ENCODE measurements at places on chromosomes 16 and 17.

DNA sequence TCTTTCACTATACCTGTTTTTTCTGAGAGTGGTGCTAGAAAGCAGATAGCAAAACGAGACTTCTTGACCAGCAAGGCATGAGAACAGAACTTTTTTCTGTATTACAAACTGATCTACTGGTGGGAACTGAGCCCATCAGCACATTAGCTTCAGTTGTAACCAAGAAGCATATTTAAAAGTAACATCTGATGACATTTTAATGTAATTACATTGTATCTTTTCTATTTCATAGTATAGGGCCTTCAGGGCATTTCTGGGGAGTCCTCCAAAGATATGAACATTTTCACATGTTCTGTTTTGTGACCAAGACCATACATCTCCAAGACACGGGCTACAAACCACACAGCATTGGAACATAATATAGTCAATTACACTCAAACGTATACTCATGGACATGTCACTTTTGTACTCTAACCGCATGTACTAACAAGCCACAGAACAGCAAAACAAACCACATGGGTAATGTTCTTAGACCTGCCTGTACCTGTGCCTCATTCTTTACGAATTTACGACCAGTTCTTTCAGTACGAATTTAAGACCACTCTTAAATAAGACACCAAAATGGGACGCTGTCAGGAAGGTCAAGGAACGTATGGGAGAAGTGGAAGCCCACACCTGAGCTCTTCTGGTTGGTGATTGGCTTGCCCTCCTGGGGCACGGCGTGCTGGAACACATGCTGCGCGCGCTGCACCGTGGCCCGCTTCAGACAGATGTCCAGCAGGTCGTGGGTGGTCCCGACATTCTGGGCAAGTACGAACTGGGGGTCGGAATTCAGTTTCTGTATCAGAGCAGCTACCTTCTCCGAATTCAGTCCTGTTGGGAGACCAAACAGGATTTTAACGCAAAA is 825 bp downstream of the BLMH start:
- DNase-seq, result no peak

DNA sequence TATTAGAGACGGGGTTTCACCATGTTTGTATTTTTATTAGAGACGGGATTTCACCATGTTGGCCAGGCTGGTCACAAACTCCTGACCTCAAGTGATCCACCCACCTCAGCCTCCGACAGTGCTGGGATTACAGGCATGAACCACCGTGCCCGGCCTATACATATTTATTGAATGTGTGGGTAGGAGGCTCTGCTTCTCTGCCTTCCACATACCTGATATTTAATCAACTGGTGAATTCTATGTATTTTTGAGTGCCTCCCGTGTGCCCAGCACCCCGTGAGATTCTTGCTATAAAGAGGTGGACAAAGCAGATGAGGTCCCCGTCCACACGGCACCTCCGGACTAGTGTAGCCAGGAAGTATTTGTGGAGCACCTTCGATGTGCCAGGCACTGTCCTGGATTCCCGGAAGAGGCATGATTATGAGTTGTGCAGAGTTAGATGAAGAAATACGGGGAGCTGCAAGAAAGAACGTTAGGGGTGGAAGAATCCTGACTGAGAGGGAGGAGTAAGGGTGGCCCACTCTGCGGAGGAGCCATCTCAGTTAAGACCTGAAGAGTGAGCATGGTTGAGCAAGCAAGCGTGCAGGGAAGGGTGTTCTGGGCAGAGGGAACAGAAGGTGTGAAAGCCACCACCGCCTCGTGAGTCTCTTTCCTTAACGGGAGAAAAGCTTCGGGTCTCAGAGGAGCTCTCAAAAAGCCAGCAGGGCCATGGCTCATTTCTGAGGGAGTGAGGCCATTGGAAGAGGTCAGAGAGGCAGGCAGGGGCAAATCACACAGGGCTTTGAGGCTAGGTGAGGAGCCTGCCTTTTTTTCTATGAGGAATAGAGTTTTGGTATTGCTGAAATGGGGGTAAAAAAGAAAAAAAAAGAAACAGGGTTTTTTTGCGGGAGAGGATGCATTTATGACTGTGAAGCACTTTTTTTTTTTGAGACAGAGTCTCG is 21.2 kb downstream of the CRISPLD2 start:
- no peak for DNase-seq

GRCh38 chr17:79899584-79899983 is 60.3 kb upstream of the CBX4 start:
- no peak for DNase-seq

DNA sequence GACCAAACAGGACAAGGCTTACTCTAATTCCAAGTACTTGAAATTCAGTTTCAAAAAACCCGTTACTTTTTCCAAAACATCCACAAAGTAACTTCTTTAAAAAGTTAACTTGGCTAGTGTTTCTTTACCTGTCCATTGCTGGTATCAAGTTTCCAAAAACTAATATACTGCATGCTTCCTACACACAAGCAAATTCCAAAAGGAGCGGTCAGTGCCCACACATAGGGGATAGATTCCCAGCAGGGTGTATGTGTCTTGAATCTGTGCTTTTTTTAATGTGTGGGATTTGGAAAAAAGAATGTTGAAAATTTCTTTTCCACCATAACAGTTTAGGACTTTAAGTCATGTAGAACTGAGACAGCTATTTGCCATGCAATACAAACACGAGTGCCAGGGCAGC is 367.8 kb upstream of the SOX9 start:
- no peak for DNase-seq
